ENCODE measurements at places on chromosomes 3 and 15. TPM values are rescaled to one million over a fixed set of nuclear protein-coding genes. Genes with fewer than 3 reads are reported as not detected.

The GHSR gene
- not detected for total RNA-seq

The SPSB4 gene
- not detected for total RNA-seq

The AGTR1 gene
- 77.9 TPM for total RNA-seq

DNA sequence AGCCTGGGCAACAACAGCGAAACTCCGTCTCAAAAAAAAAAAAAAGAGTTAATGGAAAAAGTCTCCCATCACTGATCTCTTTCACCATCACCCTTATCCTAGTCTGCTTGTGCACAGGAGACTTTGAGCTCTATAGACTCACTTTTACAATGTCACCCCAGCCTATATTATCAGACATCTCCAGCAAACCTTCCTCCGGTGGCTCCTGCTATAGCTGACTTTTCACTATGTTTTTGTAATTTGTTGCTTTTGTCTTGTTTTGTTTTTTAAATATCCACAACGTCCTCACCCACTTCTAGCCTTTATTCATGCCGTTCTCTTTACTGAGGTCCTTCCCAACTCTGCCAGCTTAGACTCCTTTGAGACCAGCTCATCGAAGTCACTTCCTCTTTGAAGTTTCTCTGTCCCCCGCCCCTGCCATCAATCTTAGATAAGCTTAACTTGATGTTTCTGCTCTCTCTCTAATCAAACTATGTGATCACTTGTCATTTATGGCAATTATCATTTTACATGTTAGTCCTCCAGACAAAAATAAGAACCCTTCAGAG is 82.7 kb upstream of the CHD2 start:
- no peak for DNase-seq

DNA sequence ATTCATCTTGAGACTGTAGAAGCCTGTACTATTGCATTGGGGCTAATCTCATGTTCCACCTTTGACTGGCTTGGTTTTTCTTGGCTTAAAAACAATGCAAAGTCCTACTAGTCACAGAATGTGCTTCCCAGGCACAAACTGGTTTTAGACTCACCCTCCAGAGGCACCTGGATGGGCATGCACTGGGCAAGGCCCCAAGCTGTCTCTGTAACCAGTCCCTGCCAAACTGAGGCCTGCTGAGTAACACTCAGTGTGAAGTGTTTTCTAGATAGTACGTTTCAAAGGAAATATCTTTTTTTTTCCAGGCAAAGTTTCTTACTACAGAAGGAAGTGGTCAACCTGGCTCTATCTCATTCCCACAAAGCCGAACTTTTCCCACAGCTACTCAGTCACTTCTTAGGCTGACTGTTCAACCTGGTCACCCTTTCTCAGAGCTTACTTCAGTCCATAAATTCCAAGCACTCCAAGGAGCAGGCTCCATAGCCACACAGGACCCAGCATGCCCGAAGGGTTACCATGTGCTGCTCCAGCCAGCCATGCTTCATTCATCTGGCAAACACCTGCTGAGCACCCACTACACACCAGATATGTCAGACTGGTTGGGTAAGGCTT is 57.4 kb downstream of the NPTN start:
- DNase-seq = no peak

Measured in breast epithelium (tissue), 4 donors.